CD4-positive, alpha-beta T cell treated with Interleukin-17A for 1 hour (primary cell): ENCODE measurements at places on chromosomes 1 and 21.
A peak's percentile ranks its signal among the peaks of the same experiment; 100 is the strongest.

GRCh38 chr1:244876228-244876910 lies 12.0 kb upstream of the HNRNPU start:
- DNase-seq, result no peak

DNA sequence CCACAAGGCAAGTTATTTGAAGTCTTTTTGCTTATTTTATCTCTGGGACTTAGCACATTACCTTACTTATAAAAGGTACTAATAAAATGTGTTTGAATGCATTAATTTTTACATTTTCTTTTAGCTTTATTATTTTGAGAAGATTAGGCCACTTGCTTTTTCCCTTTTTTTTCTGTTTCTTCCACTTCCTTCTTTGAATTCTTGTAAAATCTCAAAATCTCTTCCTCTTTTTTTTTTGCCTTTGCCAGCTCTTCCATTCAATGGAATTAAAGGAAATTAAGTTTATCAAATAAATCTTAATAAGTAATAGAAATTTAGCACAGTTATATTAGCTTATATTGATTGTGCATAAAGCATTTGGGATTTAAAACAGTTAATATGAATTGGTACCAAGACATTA lies 260.9 kb downstream of the SRGAP2C start:
- DNase-seq, result no peak

GRCh38 chr1:228456252-228457016 lies 30.7 kb upstream of the RNF187 start:
- no peak for DNase-seq

- no peak for DNase-seq
Measured at GRCh38 chr1:33093004-33093403, 12.1 kb downstream of the AZIN2 start.

- DNase-seq, result peak; percentile 8
Measured at GRCh38 chr1:15038232-15039016, 115.1 kb upstream of the TMEM51 start.
